ENCODE measurements at places on chromosomes 3 and 15. TPM values are rescaled to one million over a fixed set of nuclear protein-coding genes. Genes with fewer than 3 reads are reported as not detected.

DNA sequence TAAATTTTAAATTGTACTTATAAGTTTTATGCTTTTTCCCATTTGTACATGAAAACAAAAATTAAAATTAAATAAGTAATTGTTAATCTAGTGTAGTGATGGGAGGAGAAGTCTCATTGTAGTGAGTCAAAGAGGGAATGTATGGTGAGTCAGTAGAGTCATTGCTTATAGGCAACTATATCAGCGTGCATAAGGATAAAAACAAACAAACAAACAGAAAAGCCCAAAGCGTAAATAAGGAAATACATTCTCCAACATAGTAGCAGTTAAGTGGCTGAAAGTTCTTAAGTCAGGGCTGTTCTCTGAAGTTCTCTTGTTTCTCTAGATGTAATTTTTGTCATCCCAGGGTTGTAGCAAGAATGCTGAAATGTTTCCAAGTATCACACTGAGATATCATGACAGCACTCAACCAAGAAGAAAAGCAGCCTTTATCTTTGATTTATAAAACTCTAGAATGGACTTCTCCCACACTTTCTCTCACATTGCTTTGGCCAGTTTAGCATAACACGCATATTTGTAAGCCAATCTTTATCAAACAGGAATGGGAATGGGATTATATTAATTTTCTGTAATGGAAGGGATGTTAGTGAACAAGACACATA, 184.1 kb upstream of the TP63 start:
- DNase-seq, result no peak

DNA sequence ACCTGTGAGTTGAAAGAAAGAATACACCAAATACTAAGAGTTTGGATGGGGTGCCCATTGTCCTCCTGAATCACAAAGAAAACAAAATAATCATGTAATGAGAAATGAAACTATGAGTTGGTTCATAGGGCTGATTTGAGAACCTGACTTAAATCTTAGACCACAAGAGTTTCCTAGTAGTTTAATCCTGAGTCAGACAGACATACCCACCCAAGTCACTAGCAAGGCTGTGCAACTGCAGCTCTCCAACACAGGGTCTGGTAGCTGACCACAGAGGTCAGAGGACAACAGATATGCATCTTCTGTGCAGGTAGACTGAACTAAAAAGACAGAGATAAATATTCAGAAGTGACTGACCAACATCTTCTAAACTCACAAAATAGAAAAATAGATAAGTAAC, 296.3 kb upstream of the TMCO5A start:
- DNase-seq, result no peak

The CPEB1 gene
- total RNA-seq, result 2.6 TPM

GRCh38 chr3:23805633-23806533, at the start of gene UBE2E1:
Gene UBE2E1 (plus strand): TSS chr3:23805955. CDS start chr3:23807270, 1,315 bp downstream.
- DNase-seq, result peak; percentile 75

- DNase-seq, result no peak
Measured at GRCh38 chr3:174101244-174101643, 703.7 kb downstream of the NLGN1 start.

The ITIH1 gene
- total RNA-seq, result not detected

GRCh38 chr15:46322753-46323152, 687.9 kb downstream of the SQOR start:
- no peak for DNase-seq

The ZNF502 gene
- total RNA-seq, result 2.6 TPM

DNA sequence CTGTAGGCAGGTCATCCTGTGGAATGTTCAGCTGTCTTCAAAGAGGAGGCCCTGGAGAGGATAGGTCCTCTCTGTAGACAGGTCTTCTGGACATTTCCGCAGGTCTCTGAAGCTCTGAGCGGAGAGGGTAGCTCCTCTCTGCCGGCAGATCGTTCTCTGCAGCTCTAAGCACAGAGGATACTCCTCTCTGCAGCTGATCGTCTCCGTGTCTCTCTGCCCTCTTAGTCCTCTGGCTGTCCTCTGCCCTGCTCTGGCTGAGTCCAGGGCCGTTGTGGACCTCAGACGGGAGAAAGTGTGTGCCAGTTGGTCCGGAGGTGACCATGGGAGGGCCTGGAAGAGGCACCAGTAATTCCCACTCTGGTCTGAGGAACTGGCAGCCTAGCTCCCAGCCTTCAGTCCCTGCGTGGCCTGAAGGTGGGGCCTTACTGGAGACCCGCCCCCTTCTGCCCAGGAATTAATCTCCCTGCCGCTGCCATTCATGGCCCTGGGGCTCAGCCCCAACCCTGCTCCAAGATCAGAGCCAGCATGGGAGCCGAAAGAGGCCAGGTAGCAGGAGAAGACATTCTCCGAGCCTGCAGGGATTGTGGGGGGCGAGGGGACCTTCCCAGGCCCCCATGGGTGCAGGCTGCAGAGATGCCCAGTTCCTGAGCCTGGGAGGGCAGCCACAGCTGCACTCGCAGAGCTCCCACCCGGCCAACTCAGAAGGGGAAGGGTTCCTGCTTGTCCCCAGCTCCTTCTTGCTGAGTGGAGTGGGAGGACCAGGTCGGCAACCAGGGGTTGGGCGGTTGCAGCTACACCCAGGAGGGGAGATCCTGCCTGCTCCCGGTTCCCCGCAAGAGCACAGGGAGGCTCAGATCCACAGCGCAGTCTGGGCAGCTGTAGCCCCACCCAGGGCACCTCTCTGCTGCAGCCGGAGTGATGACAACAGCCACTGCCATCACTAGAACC, 488.7 kb downstream of the RSL24D1 start:
- DNase-seq, result no peak

DNA sequence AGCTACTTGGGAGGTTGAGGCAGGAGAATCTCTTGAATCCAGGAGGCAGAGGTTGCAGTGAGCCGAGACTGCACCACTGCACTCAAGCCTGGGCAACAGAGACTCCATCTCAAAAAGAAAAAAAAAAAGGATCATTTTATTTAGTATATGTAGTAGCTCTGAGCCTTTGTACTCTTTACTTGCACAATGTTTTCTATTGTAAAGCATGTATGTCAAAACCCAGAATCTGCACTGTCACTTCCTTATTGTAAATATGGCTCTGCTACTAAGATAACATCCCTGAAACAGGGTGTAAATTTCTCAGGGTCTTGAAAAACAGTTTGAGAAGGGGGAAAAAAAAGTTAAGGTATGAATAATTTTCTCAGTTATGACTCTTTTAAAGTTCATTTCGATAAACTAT, 35.1 kb downstream of the SLMAP start:
- DNase-seq, result no peak

DNA sequence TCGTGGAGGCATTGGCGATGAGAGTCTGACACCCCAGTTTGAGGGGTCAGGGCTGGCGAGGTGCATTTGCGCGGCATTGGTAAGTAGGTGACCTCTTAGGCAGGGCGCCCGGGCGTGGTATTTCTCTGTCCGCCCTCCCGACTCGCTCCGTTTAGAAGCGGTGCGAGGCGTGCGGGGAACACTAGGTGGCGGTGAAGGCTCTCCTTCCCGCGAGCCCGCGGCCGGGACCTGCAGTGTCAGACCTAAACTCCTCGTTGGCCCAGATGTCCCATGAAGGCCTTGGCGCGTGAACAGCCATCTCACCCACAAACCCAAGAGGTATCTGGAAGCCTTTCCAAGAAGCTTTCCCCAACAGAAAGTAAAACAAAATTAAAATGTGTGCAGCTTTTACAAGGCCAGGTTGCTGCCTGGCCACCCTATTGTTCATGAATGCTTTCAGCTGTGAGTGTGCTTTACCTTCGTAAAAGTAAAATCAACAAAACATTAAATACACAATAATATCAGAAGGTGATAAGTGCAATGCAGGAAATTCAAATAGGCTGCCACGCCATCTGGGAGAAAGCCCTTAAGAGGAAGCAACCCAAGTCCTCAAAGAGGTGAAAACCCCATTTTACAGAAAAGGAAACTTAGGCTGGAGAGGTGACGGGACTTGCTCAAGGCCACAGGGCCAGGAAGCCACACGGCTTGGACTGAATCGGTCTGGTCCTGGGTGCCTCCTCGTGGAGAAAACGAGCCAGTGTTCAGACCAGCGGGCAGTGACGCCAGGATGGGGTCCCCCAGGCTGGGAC, 120.3 kb downstream of the ETFA start:
- DNase-seq, result peak; percentile 78

DNA sequence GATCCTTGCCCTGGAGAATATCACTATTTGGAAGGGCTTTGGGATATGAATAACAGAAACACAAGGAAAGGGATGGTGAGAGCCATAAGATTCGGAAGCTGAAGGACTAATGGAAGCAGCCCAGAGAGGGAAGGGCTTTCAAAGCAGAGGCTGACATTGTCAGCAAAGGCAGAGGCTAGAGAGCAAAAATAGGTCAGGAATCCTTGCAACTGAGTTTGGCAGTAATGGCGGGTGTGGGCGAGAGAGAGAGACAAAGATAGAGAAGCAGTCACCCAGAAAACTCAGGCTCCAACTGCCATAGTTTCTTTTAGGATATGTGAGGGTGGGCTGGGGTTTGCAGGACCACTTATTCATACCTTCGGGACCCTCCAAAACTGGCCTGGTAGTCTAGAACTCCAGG, 248.6 kb downstream of the OPA1 start:
- no peak for DNase-seq

The MESP2 gene
- 0.42 TPM for total RNA-seq

- DNase-seq, result peak; percentile 67
Measured at GRCh38 chr3:141275032-141275422, 43.4 kb downstream of the PXYLP1 start.

GRCh38 chr3:126023390-126023789, 54.4 kb downstream of the ROPN1B start:
- no peak for DNase-seq

DNA sequence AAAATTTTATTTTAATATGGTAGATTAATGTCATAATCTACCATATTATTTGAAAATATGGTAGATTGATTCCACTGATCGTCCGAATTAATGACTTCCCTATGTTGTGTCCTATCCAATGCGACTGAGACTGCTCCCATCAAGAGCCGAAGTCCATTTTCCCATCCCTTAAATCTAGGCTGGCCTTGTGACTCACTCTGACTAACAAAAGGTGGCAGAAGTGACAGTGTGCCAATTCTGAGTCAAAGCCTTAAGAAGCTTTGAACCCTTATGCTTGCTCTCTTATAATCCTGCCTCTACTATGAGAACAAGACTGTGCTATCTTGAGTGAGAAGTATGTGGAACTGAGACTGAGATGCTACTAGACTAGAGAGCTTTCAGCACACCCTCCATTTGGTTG, 387.2 kb downstream of the ROBO1 start:
- DNase-seq, result no peak

The UBAP1L gene
- total RNA-seq, result 0.88 TPM

GRCh38 chr3:10760199-10760598, 55.8 kb upstream of the SLC6A11 start:
- DNase-seq, result no peak

The TGM5 gene
- total RNA-seq, result not detected

The CCDC54 gene
- not detected for total RNA-seq

DNA sequence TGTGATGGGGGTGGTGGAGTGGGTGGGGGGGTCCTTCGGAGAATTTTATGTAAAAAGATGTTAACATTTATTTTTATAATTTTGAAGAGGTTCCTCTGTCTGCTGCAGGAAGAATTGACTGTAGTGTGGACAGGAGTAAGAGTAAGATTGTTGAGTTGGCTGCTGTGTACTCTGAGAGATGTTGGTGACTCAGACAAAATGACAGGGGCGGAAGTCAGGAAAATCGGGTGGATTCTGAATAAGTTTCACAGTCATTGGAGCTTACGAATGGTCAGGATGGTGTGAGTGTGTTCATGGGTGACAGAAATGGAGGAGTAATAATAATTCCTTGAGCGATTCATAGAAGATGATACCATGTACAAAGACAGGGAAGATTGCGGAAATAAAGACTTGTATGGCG, 420.0 kb downstream of the ROBO2 start:
- no peak for DNase-seq

DNA sequence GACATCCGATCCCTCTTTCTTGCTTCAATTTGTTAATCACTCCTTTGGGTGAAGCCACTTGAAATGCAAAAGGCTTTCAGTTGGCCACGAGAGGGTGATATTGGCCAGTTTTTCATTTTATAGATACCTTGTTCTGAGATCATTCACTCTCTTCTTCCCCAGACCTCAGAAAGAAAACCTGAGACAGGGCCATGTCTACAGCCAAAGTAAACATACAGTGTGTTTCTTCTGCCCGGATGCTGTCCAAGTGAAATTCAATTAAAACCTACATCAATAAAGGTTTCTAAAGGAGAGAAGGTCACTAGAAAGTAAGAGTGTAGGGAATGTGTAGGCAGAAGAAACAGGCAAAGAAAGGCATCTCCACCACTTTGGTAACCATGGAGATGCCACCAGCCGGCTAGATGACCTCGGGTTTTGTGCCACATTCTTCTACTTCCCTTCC, 39.5 kb upstream of the FMN1 start:
- DNase-seq, result peak; percentile 61

DNA sequence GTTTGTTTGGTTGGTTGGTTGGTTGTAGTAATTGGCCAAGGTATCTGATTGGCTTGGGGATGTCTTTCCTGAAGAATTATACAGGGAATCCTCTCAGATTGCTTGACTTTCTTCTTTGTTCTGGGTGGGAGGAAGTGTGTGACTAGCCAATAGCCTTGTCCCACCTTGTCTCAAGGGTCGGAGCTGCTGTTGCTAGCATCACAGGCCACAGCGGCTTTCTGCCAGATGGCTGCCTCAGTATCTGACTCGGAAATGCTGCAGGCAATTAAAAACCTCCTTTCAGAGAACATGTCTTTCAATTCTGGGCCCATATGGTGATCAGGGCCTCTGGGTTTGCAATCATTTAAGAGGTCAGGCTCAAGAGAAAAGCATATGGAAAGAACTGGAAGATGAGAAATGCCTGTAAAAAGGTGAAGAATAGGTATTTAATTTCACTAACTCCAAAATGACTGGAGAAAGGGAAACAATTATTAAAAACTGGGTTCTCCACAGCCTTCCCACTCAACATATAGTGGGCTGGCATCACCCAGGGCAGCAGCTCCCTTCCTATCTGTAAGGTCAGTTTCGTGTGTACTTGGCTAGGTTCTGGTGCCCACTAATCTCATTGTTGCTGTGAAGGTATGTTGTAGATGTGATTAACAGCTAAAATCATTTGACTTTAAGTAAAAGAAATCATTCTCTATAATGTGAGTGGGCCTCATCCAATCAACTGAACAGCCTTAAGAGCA, 32.4 kb downstream of the TGFBR2 start:
- no peak for DNase-seq

DNA sequence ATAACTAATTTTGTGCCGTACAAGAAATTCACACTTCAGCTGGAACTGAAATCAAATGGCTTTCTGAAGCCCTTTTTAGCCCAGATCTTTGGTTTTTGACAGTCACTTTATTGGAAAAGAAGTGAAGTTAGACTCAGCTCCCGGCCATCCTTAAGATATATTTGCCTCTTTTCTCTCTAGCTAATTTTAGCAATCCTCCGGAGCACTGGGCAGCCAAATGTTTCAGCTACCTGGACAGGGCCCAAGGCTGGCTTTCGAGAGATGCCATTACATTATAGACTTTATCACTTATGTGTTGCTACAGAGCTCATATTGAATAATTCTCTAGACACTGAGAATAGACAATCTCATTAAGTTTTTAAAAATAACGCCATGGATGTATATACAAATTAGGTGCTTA, 28.5 kb upstream of the RPL39L start:
- no peak for DNase-seq

The UNC13C gene
- 0.21 TPM for total RNA-seq

The CACNA2D3 gene
- 0.52 TPM for total RNA-seq

GRCh38 chr3:186589856-186590579, 19.5 kb downstream of the DNAJB11 start:
- DNase-seq, result no peak

Measured in myocyte (in vitro differentiated cells).